ENCODE measurements at places on chromosomes 12 and 14.

- DNase-seq = no peak
Observed at GRCh38 chr14:33352821-33353220, 414.1 kb downstream of the NPAS3 start.

GRCh38 chr14:76615331-76615730 lies 145.9 kb upstream of the VASH1 start:
- no peak for DNase-seq

GRCh38 chr12:46384451-46385309 lies 12.1 kb upstream of the SLC38A2 start:
- DNase-seq = no peak

- DNase-seq = no peak
Observed at GRCh38 chr12:6529291-6529737, 5.0 kb upstream of the GAPDH start.

DNA sequence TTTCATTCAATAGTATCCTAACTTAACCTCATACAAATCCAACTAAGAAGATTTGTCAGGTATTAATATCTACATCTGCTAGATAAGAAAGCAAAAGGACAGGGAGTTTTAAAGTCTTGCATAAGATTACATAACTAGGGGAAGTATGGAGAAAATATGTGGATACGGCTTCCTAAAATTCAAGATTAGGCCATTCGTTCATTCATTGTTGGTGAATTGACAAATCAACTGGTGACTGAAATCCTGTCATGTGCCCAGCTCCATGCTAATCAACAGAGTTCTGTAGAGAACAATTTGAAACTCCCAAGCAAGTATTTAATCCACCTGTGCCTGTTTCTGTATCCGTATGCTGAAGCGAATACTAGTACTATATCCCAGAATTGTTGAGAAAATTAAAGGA lies 260.9 kb upstream of the USP15 start:
- no peak for DNase-seq
